ENCODE measurements at places on chromosomes 11 and 22.

GRCh38 chr11:64305691-64306562 lies 603 bp downstream of the ESRRA start:
- peak; percentile 55 for DNase-seq

DNA sequence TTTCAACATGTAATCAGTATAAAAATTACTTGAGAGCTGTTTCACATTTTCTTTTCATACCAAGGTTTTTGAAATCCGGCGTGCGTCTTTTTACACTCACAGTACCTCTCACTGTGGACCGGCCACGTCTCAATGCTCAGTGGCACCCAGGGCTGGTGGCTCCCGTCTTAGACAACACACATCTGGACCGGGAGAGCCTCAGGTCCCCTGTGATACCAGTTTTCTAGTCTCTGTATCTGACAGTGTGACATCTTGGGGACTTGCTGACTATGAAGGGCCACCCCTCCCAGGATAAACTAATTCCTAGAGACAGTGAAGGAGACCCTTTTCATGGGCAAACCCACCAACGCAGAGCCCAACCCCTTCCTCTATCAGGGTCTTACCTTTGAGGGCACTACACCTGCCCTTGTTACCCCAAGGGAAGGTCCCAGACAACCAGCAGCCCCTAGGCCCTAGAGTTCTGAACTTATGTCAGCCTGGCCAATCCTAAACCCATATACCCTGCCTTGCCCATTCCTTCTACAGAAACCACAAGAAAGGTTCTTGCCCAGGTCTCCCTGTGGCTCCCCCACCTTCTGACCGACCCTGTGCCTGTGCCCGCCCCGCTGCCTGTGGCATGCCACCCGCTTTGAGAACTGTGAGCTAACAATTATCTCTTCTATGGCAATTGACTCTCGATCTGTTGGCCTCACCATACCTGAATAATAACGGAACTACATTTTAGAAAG lies 6.1 kb upstream of the ASCL2 start:
- DNase-seq, result no peak

GRCh38 chr11:46617972-46618314 lies 590 bp downstream of the ATG13 start:
- DNase-seq, result no peak

GRCh38 chr11:105297463-105297862 lies 157.9 kb upstream of the CARD18 start:
- no peak for DNase-seq

DNA sequence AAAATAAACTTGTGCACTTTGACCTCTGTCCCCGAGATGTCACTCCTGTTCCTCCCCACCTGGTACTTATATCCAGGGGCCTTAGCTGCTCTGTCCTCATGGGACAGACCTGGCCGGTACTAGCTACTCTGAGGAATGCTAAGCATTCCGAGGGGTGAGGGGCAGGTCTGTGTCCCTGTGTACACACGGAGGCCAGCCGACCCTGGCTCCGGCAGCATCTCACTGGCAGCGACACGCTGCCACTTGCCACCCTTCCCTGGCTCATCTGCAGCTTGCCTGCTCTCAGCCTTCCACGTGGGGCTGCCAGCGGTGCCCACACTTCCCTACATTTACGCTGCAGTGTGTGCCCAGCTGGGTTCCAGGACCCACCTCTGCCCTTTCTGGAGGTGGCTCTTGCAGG lies 21.6 kb upstream of the TEF start:
- no peak for DNase-seq

DNA sequence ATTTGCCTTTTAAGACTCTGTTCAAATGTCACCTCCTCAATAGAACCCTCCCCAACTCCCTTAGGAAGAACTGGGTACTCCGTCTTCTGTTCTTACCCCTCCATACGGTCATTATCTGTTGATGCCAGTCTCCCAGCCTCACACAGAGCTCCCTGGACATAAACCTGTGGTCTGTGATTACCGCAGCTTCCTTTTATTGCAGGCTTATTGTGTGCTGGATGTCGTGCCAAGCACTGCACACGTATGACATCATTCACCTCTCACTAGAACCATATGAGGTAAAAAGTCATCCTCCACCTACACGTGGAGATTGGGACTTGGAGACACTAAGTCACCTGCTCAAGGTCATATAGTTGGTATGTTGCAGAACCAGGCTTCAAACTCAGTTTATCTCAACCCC lies 15.3 kb downstream of the PTPN5 start:
- DNase-seq, result no peak

- DNase-seq, result no peak
Measured at GRCh38 chr22:49196046-49196511, 631.6 kb downstream of the BRD1 start.

DNA sequence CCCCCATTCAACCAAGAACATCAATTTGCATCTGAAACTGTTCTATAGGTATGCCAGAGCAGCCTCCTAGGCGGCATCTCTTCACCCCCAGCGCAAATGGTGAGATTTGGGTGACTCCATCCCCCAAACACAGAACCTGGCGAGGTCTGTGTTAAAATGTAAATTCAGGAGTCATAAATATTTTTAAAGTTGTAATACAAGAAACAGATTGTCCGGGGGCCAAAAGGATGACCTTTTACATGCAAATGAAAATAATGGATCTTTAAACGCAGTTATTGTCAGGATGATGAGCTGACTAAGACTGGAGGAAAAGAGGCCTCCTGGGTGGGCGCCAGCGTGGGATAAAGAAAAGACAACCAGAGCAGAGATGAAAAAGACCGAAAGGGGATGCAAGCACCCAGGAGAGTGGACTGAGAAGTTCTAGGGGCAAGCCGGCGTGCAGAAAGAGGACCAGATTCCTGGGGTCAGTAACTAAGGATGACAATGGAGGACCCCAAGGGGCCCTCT lies 16.0 kb upstream of the ADA2 start:
- no peak for DNase-seq

DNA sequence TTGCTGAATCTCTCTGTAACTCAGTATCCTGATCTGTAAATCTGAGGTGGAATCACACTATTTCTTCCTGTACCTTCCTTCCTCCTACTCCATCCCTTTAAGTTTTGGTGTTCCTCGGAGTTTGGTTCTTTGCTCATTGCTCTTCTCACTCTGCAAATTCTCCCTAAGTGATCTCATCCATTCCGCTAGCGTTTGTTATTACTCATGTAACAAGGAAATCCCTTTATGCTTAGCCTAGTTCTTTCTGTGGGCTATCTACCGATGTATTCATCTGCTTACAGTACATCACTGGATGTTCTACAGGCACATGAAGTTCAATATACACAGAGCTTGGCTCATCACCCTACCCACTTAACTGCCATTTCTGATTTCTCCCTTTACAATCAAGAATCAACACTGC lies 1.6 kb upstream of the CEP295 start:
- no peak for DNase-seq

DNA sequence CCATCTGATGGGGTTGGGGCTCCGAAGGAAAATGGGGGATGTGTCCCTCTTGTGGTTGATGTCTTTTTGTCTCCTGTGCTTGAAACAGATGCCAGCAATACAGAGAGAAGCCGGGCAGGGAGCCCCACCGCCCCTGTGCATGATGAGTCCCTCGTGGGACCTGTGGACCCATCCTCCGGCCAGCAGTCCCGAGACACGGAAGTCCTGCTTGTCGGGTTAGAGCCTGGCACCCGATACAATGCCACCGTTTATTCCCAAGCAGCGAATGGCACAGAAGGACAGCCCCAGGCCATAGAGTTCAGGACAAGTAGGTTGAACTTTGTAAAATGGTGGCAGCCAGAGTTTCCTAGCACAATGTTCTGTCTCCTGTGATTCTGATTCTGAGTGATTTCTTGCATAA lies 91.7 kb upstream of the OR4B1 start:
- DNase-seq, result no peak

DNA sequence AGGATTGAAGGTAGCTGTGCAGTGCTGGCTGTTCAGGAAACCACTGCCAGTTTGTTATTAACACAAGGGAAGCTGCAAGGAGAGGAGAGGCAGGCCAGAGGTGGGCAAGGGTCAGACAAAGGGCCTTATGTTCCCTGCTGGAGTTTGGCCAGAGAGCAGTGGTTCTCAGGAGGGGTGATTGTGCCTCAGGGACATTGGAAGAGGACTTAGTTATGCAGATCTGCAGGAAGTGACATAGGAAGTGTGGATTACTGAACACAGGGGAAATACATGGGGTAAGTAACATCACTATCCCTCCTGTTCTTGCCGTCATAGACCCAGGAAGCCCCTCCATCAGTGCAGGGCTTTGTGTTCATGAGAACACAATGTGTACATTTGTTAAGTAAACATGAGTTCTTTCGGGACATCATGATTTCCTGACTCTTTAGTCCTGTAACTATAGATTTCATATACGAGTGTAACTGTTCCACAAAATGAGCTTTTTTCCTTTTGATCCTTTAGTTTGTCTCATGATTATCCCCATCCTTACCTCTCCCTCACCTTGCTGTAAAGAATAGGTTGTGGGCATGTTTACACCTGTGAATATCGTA lies 5.9 kb downstream of the SRRD start:
- DNase-seq, result no peak

DNA sequence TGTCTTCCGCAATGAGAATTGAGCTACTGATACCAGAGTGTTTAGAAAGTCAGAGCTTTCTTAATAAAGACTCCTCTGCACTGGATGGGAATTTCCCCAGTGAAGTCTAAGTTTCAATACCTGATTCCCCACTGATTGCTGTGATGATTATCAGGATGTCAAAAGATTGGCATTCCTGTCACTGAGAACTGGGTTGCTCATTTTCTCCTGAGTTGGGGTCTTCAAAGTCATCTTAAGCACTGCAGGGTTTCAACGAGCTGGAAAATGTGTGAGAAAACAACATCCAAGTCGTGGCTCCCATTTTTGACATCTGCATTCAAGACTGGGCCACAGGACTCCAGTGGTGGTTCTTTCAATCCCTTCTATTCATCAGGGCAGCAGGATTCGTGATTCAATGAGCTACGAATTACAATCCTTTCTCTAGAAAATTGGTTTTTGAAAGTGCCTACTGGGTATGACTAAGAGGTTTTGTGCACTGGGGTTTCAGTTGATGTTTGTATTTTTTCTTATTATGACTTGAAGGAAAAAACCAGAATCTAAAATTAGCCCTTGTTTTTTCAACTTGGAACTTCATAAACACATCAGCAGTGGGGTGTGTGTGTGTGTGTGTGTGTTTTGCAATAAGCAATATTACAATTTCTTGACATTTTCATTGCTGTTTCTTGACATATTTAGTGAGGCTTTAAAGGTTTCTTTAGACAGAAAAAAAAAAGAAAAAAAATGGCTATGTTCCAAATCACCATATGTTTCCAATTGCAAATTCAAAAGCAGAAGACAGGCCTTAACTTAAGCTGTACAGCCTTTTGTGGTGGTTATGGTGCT lies 233.0 kb downstream of the FAM76B start:
- no peak for DNase-seq

DNA sequence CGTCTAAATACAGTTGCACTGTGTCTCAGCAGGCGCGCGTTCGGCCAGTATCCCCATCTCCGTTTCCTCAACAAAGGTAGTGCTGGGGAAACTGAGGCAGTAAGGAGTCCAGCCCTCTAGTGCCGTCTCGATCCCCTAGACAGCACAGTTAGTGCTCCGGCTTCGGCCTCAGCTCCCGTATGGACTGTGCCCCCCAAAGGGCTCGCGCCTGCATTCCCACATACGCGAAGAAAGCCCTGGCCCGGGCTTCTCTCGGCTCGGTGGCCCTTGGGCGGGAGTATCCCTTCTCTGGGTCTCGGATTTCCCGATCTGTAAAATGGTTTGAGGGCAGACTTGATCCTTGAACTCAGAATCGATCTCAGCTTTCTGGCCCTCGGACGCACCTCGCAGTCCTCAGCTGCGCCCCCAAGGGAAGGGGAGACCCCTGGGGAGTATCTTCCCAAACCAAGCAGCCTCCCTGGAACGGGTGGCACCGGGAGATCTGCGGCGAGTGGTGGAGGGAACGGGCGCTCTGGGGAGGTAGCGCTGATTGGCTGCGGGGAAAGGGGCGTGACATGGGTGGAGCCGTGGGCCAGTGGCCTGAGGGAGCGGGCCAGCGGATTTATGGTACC lies 759 bp upstream of the PEX16 start:
- peak; percentile 48 for DNase-seq

- DNase-seq, result no peak
Measured at GRCh38 chr11:93196816-93197379, 893 bp downstream of the SLC36A4 start.

GRCh38 chr11:1202776-1203504 lies 19.9 kb upstream of the MUC5B start:
- DNase-seq, result peak; percentile 45

DNA sequence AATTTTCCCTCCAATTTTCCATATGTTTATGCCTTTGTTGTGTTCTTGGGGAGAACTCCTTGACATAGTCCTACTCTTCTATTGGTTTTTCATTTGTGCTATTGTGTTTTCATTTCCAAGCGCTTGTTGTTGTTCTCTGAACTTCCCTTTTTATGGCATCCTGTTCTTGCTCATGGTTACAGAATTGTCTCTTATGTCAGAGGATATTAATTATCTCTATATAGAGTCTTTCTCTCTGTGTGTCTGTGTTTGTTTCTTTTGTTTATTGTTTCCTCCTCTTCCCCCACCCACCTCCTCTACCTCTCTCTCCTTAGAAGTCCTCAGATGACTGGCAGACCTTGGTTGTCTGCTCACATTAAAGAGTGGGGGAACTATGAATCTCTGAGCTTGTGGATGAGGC lies 69.9 kb downstream of the HORMAD2 start:
- DNase-seq, result no peak

GRCh38 chr22:43110927-43111623 lies 525 bp downstream of the BIK start:
- DNase-seq, result no peak

- DNase-seq, result no peak
Measured at GRCh38 chr11:73114835-73115220, 27.3 kb downstream of the FCHSD2 start.

- no peak for DNase-seq
Measured at GRCh38 chr11:112961146-112961668, at the start of gene NCAM1. Gene NCAM1, plus strand, starts transcription at chr11:112961420.

GRCh38 chr11:124535552-124536232 lies 7.8 kb downstream of the OR8B12 start:
- DNase-seq, result no peak

DNA sequence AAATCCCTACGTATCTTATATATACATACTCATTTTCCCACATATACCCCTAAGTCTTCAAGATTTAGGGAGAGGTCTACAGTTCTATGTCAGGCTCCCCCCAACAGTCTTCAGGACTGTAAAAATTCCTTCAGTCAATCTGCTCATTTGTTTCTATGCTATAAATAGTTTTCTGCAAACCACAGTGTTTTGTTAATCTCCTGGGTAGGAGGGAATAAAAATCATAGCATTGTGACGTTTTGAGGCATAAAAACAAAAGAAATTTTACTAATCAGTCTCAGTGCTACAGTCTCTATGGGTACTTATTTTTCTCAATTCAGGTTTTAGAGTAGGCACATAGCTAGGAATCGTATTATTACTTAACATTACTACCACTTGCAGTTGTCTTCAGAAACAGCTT lies 552.8 kb upstream of the LRRC4C start:
- DNase-seq, result no peak

GRCh38 chr22:27251563-27251962 lies 550.0 kb downstream of the MN1 start:
- no peak for DNase-seq

- no peak for DNase-seq
Measured at GRCh38 chr11:2902784-2903671, 17.5 kb upstream of the CDKN1C start.

- no peak for DNase-seq
Measured at GRCh38 chr11:70951139-70951804, 301.1 kb downstream of the SHANK2 start.

GRCh38 chr11:67463680-67464410 lies 5.2 kb downstream of the TMEM134 start:
- no peak for DNase-seq

GRCh38 chr22:50178871-50179869 lies 6.5 kb upstream of the TRABD start:
- no peak for DNase-seq

GRCh38 chr11:1870721-1871466 lies 18.0 kb downstream of the LSP1 start:
- DNase-seq, result no peak

Data from stimulated activated CD8-positive, alpha-beta memory T cell treated with anti-CD3 and anti-CD28 coated beads, Interleukin-15, amount 100 ng/mL, for 48 hours (primary cell).